ENCODE measurements at places on chromosomes 16 and 17.

GRCh38 chr17:78717431-78717980 lies 64.6 kb downstream of the CYTH1 start:
- no peak for DNase-seq

DNA sequence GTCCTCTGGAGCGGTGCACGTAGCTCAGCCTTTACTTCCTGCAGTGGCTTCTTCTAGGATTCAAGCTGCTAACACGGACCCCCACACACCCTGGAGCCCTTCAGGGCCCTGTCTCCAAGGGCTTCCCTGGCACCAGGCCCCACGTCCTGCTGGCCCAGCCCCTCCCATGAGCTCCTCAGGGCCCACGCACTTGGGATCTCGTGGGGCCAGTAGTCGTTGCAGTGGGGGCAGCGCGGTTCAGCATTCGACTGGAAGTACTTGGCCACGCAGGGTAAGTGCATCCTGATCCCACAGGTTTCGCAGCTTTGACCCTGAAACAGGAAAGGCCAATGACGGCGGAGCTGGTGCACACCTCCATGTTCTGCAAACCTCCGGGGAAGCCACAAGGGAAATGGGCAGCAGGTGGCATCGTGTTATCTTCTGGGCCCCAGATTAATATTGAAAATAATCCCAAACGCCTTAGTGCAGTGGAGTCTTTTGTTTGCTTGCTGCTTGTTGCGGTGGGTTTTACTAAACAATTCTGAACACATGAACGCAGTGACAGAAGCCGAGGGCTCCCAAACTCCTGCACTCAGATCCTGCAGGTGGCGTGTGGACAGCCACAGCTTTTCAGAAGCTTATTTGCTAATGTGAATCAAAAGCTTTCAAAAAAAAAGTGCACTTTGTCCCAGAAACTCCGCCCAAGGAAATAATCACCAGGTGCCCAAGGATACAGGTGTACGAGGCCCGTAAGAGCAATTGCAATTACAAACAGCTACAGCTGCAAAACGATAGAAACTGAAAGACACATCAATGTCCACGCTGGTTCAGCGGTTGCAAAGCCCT lies 22.4 kb downstream of the KDM8 start:
- DNase-seq = no peak

GRCh38 chr17:16989230-16989952 lies 17.5 kb upstream of the TNFRSF13B start:
- no peak for DNase-seq

DNA sequence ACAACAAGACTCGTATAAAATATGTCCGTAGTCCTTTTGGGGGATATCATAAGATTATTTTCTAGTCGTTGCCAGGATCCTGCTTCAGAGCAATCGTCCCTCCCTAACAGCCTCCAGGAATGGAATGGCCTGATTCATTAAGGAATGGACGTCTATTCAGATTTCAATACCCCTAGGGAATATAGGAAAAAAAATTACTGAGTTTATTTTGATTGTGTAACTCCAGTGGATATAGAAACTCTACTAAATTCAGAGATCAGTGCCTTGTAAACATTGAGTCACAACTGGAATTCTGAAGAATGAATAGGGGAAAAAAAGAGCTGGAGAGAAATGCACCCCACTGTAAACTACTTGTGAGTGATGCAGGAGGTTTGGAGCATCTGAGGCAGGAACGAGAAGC lies 1171.5 kb upstream of the GOT2 start:
- peak; percentile 51 for DNase-seq

GRCh38 chr17:67491009-67491680 lies 114.1 kb downstream of the PITPNC1 start:
- peak; percentile 84 for DNase-seq

GRCh38 chr16:11179574-11179973 lies 76.4 kb downstream of the SOCS1 start:
- DNase-seq = no peak

Data from muscle of back (tissue), 13 donors.